ENCODE measurements at places on chromosomes 6 and 20. TPM values are rescaled to one million over a fixed set of nuclear protein-coding genes. Genes with fewer than 3 reads are reported as not detected.

- ATAC-seq: no peak
Observed at GRCh38 chr6:19869464-19869863, 32.3 kb downstream of the ID4 start.

ID1 gene
- total RNA-seq: 283 TPM

ZBTB46 gene
- 12.1 TPM for total RNA-seq

DNA sequence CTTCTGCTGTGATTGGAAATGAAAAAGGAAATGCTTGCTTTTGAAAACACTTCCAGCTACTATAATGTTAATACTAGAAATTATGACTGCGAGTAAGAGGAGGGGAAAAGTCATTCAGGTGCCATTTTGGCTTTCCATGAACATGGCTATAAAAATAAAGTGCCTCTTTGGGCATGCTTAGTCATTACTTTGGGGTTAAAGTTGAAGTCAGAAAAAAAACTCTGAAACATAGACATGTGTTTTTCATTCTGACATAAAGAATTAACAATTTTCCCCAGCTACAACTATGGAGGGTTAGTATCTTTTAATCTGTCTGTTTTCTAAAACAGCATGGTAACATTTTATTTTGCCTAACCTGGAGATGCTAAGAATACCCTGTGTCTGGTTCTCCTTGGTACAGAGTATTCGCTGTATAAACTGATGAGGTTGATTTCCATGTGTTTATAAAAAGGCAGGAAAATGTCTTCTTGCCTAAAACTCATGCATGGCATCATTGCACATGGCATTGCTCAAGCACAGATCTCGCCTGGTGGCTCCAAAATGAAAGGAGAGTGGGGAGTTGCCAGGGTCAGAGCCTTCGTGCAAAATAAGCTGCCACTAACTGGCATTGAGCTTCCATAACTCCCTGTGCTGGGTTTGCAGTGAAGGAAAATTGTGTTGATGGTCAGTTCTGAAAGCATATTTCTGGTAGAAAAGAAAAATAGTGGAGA lies 188.9 kb downstream of the KCNQ5 start:
- ATAC-seq: no peak

GRCh38 chr6:75986935-75987334 lies 85.5 kb downstream of the IMPG1 start:
- no peak for ATAC-seq

DNA sequence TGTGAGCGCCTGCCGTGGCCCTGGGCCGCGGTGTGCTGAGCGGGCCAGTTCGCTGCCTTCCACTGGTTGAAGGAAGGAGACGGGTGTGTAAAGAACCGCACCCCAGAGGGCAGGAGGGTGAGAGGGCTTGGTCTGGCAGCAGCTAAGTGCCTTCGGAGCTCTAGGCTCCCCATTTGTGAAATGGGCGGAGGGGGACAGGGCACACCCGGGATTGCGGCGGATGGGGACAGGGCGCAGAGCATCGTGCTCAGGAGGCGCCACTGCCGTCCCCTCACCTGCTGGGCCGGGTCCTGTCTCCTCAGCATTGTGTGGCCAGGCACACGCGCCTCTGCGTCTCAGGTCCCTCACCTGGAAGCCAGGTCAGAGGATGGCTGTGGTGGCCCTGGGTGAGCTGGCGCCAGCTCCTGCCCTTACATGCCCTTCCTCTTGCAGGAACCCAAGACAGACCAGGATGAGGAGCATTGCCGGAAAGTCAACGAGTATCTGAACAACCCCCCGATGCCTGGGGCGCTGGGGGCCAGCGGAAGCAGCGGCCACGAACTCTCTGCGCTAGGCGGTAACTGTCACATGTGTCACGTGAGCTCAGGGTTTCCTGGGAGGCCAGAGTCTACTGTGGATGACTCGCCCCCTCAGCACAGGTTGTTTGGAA lies 3.1 kb downstream of the ADRM1 start:
- ATAC-seq: no peak

MLN gene
- not detected for total RNA-seq

Data from gastroesophageal sphincter (tissue), 4 donors.